ENCODE measurements at places on chromosomes 3 and 15.

GRCh38 chr15:82625136-82625535 is 22.0 kb downstream of the CPEB1 start:
- DNase-seq: no peak

DNA sequence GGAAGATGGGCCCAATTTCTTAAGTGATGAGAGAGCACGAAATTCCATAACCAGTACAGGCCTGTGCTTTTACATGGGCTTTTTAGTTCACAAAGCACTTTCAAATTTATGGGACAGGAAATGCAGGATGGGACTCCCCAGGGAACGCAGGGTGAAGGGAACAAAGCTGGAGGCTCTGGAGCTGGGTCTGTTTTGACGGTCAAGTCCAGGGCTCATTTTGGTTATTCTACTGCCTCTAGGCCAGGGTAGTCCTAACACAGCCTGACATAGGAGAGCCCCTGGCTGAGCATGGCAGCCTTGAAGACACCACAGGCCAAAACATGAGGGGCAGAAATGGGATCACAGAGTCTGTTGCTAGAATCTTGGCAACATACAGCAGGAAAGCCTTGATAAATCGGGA is 33.5 kb downstream of the HCLS1 start:
- no peak for DNase-seq

DNA sequence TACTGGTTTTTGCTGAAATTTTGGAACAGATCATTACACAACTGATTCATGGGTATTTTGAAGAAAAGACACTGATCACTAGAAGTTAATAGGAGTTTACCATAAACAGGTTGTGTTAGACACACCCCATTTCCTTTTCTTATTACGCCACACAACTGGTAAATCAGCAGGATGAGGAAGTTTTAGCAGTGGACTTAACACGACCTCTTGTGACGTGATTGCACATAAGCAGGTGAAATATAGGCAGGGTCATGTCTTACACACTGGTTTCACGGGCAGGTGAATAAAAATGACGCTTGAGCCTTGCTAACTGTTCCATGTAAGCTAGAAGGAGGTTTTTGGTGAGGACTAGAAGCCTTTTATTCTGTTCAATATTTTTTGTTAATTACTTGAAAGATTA is 27.1 kb upstream of the TPRG1 start:
- peak; percentile 64 for DNase-seq

DNA sequence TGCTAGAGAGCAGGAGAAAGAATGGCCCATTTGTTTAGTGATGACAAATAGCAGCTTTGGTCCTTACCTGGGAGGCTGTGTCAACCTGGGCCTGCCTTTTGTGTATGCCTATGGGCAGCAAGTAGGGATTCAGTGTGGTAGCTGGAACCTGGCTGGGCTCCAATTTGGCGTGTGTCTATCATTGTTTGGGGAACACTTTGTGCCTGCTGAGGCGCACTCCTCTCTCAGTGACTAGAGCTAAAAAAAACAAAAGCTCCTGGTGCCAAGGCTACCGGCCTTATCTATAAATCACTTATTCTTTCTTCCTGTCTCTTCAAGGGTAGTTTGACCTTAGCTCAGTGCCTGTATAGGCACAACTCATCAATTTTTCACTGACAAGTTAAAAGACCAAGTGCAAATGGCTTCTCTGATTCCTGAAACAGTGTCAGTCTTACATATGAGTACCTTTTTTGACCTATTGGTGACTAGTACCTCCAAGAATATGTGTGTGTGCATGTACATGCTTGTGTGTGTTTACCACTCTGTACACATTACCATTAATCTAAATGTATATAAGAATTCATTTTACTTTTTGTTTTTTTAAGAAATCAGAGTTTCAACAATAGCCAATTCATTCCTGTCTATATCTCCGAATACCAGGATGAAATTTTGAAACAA is 54.6 kb downstream of the GMNC start:
- DNase-seq: peak; percentile 3

DNA sequence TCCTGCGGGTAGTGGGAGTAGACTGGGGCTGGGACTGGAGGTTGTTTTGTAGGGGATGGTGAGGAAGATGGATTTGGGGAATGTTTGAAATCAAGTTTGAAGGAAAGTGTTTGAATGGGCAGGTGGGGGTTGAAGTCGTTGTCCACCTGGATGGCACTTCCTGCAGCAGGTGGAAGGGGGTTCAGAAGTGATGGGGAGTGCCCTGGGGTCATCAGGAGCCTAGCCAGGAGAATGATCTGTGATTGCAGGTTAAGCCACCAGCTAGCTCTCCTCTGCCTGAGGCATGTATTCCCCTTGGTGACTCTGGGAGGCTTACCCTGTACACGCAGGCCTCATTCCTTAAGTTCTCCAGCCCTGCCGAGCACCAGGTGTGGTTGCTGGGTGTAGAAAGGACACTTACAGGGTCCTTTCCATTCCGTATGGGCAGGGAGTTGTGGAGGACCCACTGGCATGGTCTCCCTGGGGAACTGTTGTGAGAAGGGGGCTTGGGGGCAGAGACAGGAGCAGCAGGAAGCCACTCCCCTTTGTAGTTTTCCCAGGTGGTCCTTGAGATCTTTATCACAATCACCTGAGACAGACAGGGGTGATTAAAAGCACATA is 19.9 kb upstream of the EXOG start:
- DNase-seq: no peak

DNA sequence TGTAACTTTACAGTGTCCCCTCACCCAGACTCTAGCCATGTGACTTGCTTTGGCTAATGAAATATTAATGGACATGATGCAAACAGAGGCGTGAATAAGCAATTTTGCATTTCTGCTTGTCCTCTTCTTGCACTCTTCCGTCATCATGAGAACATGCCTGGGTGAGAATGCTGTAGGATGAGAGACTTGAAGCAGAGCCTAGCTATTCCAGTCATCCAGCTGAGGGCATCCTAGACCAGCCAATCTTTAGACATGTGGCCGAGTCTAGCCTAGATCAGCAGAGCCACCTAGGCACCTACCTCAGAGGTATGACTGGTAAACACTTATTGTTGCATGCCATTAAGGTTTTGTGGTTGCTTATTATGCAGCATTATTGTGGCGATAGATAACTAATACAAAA is 450.5 kb upstream of the AZI2 start:
- DNase-seq: peak; percentile 1

DNA sequence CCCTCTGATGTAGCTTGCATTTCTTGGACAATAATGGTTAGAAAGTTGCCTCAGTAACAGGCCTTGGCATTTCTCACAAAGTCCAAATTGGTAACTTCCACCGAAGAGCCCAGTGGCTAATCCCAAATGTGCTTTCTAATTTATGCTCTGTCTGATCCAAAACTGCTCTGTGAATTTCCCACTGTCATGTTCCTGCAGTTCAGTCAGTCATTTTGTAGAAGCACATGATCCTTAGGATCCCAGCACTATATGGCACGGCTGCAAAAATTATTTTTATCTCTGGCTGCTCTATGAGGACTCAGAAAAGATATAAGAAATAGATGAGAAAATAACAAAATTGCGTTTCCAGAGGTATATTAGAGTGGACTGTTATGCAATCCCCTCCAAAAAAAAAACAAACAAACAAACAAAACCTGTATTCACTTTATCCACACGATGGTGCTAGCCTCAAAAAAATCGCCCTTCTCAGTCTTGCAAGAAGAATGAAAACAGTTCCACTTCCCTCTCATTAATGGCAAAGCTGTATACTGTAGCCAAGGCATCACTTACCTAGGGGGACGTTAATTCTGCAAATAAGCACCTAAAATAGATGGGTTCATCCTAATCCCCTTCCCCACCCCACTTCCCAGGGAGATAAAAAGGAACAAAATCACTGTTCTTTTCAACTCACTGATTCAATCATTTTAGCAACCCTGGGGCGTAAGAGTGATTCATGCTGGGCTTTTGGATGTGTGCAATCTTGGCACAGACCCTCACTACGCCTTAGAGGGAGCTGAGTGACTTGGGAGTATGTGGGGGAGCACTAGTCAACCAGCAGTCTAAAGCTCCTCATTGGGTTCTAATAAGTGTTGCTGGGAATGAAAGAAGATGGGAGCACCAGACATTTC is 61.3 kb downstream of the TMCO5A start:
- DNase-seq: peak; percentile 76

DNA sequence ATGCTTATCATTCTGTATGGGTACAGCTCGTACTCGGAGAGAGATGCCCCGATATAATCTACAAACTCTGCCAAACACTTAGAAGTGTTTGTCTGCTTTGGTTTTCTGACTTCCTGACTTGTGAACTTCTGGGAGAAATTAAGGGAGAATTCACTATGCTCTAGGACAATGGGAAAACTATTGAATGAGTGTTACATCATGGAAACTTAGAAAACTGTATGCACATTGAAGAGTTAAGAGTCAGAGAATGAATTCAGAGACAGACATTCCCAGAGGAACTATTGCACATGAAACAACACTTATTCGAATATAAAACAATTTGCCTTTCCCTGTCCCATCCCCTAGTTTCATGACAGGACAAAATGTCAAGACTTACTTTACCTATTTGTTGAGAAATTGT is 57.8 kb downstream of the DTWD1 start:
- DNase-seq: no peak

DNA sequence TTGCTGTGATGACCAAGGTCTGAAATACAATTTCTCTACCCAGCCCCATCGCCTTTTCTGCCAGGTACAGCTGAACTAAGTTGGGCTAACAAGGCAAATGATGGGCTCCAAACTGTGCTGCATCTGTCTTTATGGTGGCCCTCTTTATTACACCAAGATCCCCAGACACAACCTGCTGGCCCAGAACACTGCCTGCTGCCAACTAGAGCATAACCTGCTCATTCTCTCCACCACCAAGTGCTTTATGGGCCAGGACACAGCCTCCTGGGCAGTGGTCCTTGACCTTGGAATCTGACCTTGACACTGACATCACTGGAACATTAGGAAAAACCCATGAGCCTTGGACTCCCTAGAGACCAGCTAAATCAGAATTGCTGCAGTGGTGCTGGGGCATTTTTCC is 3.3 kb downstream of the LINS1 start:
- no peak for DNase-seq

- peak; percentile 57 for DNase-seq
Observed at GRCh38 chr3:29171043-29171990, 109.6 kb upstream of the RBMS3 start.

DNA sequence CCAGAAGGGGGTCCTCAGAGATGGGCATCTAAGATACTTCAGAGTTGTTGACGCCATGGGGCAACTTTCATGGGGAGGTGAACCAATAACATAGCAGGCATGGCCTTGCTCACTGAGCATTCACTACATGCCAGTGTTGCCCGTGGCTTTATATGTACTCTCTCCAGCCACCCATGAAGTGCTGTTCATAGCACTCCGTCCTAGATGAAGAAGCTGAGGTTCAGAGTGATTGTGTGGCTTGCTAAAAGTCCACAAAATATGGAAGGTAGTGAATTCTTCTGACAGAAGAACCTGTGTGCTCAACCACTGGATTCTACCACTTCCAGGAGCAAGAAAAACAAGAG is 9.8 kb upstream of the SEMA4B start:
- DNase-seq: no peak

- no peak for DNase-seq
Observed at GRCh38 chr3:66606868-66607267, 106.0 kb upstream of the LRIG1 start.

GRCh38 chr15:89693696-89694095 is 3.1 kb downstream of the WDR93 start:
- DNase-seq: no peak

- DNase-seq: no peak
Observed at GRCh38 chr3:141116721-141117120, 65.6 kb downstream of the SPSB4 start.

GRCh38 chr15:79595306-79595705 is 163.2 kb downstream of the MINAR1 start:
- DNase-seq: no peak

DNA sequence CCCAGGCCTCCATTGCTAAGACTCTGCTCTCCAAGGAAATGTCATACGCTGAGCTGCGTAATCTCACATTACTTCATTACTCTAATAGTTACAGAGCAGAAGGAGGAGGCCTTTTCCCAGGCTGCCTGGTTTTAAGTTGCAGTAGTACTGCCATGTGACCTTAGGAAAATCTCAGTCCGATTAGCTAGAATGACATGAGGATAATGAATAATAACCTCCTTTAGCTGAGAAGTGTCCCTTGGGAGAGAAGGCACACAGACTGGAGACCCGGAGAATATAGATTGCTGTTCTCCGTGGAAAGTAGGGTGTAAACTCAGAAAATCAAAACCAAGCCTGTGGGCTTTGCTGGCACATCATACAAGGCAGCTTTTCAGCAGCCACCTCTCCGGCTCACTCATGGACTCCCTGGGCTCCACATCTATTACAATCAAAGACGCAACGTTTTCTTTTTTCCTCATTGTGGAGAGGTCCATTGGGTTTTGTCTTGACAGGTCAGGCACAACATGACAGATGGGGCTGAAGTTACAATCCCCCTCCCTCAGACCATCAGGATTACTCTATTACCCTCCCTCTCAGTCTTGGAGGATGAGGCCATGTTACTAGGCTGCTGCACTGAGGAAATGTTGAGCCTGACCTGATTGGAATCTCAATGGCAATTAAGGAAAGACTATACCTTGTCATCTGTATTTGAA is 134.8 kb upstream of the MB21D2 start:
- no peak for DNase-seq

- DNase-seq: peak; percentile 46
Observed at GRCh38 chr15:49343546-49343945, 79.5 kb upstream of the FGF7 start.

DNA sequence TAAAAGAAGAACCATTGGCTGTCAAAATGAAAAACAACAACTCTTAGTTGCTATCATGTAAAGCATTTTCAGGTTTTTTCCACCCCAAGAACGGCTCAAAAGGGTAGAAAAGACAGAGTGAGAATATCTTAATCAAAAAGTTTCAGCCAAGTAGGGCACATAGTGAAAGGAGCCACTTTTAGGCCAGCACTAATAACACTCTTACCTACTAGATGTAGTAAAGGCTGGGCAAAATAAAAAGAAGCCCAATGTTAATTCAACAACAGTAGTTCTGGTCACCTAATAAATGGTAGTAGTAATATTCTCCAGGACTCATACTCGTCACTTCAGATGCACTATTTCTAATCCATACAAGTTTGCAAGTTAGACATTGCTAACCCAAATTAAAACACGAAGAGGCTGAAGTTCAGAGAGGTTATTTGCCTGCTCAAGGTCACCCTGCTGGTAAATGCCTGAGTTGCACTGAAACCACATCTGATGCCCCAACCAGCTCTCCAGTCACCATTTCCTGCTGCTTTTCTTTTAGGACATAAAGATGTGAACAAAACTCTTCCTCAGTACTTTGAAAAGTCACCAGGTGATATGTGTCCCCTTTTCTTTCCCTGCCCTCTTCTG is 7.5 kb downstream of the GOLIM4 start:
- DNase-seq: no peak

DNA sequence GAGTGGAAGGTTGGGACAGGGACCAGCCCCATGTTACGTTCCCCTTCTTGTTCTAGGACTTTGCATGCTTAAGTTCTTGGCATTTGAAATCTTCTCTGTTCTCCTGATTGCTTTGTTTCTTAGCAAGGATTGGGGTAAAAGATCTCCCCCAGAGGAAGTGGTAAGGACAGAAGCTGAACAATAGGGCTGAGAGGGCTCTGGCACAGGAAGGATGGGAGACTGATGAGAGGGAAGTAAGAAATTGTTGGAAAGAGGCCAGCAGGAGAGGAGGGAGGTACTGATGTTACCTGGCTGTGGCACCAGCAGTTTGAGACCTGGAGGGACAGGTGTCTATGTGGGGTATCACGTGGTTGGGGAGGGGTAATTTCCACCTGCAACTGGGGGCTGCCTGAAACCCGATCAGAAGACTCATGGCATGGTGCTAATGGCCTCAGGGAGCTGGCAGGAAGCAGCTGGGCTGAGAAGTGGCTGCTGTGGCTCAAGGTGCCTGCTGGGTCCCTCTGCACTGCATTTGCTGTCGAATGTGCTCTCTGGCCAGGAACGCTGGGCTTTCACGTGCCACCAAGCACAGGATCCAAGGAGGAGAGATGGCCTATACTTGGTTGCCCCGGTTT is 108.4 kb downstream of the LSM3 start:
- no peak for DNase-seq
